GM10248 (cell line): ENCODE measurements at places on chromosomes 4 and X.

- no peak for DNase-seq
Observed at GRCh38 chrX:129318375-129318774, 204.9 kb downstream of the SMARCA1 start.

DNA sequence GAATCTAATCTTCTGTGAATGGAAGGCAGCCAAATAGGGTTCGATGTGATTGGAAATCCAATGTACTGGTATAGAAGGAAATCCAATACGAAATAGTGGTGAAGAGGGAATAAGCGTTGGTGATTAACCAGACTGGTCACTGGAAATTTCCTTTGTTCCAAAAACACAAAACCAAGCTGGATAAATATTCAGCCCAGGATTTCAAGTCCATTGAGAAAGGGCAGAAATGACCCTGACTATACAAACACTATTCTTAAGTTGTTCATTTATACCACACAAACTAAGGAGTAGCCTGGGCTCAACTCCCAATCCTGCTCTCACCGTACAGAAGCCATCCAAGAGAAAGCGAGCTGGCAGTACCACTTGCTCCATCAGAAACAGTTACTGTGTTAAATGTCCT lies 32.2 kb downstream of the PCDH19 start:
- no peak for DNase-seq

DNA sequence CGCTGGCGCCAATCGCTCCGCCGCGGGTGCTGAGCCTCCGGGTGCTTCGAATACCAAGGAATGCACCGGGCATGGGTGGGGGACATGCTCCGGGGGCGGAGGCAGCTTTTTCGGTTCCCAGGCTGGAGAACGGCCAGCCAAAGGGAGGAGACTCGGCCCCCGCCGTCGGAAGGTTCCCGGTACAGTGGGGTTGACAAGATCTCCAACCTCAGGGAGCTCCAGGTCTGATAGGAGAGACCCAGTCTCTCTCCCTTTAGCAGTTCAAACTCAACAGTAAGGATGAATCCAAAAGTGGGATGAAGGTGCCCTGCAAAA lies 29.1 kb upstream of the BCORL1 start:
- no peak for DNase-seq

- DNase-seq, result no peak
Observed at GRCh38 chr4:128358231-128358912, 70.8 kb upstream of the PGRMC2 start.

GRCh38 chr4:3709061-3709845 lies 56.9 kb upstream of the ADRA2C start:
- DNase-seq, result no peak

DNA sequence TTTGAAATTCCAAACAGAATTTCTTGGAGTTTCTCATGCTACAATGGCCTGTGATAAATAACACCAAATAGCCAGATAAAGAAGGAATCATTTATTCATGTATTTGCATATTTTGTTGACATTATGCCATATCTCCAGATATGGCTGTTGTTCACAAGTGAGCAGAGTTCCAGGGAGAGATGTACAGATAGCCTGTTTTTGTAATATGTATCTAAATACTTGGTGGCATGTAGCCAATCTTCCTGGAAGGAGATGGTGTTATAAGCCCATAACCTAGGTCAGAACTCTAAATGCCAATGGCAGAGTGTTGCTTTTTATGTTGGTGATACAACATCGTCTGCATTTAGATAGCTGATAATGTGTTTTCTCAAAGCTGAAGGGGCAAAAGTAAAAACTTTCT lies 292.2 kb downstream of the FBXO8 start:
- no peak for DNase-seq

DNA sequence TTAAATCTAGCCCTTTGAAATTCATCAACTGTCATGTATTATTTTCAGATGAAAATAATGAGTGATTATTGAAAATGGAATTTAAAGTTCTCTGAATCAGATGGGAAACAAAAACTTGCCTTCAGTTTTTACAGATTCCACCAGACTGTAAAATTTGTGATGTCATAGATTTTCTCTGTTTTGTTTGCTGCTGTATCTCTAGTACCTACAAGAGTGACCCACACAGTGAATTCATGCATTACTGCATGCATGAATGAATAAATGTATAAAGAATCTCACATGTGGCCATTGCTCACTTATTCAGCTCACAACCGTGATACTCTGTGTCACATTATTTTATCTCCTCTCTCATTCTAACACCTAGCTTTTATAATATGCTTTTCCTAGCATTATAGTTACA lies 532.2 kb upstream of the AGA start:
- no peak for DNase-seq

DNA sequence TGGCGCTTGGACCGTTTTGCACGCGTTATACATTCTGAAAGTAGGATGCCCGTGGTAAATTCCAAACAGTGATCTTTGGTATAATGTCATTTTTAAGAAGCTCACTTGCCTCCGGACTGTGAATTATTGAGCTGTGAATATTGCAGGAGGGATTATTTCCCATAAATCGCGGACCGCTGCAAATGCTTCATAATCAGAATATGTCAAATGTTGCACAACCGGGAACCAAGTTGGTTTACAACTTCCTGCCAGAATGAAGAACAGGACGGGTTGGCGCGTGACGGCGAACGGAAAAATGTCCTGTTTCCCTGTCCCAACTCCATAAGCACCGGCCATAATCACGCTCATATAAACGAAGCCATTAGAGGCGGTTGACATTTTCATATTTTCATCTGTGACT lies 67.6 kb downstream of the SHOX start:
- no peak for DNase-seq
